ENCODE measurements at places on chromosomes 4 and X.

DNA sequence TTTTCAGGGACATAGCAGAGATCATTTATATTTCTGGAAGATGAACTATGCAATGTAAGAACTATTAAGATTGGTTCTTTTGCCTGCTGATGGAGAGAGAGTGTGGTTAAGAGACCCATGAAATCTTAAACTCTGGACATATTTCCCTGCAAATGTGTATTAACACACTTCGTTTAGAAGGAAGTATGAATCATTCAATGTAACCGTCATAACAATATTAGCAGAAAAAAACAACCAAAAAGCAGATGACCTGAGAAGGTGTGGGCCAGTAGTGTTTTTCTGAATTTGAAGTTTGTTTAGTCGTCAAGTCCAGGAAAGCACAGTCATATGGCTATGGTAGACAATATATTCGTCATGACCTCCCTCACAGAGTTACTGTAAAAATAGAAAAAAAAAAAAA, 2.5 kb upstream of the TMPRSS11D start:
- DNase-seq = no peak

DNA sequence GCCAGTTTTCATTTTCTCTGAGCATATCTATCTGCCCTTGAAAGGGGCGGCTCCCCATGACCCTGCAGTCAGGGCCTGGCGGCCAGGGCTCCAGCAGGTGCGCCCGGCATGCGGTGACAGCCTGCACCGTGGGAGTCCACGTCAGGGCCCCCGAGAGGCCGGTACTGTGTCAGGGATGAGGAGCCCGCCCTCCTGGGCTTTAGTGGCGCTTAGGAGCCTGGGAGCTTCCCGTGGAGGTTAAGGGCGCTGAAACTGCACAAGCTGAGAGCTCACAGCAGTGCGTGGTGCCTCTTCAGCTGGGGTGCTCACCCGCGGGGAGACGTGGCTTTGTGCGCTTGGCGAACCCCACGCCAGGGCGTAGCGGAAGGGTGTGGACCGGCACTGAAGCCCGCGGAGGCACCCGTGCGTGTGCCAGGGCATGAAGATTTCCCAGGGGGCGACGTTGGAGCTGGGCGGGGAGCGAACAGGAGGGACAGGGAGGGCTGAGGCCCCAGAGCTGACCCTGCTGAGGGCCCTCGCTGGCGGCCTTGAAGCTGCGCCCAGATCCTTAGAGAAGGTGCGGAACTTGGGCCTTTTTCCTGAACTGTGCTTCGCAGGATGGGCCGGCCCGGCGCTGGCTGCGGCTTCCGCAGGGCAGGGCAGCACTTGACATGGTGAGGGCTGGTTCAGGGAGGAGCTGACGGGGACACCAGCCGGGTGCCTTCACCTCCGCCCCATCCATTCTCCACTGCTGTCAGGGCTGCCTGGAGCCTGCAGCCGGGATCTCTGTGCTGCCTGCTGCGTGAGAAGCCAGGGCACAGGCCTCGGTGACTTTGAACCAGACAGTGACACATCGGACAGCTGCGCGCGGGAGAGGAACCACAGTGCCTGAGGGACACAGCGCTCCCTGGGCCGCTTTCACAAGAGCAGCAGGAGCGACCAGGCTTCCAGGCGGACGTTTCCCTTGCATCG, 32.9 kb downstream of the HTT-AS start:
- peak; percentile 17 for DNase-seq

DNA sequence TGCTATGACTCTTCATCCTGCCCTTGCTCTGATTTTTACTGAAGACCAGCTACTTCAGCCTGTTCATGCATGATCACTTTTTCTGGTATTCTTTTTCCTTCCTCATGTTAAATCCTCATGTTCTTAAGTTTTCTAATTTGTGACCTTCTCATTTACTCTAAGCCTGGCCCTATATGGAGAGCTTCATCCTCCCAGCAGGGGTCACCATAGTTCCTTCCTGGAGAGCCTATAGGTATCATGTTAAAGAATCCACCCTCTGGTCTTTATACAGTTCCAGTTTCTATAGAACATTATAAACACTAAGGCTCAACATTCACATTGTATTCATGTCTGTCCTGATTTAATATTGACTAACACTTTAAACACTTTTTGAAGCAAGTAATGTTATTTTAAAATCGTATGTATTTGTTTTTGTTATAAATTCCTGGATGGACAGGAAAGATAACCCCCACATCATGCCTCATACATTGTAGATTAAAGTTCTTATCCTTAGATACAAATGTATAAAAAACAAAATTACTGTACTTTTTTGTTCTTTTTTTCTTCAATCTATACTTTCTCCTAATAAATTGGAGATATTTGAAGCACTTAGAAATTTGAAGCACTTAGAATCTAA, 53.8 kb upstream of the OTUD4 start:
- no peak for DNase-seq

GRCh38 chr4:148793221-148793620, 351.0 kb upstream of the NR3C2 start:
- DNase-seq = no peak

- DNase-seq = no peak
These were observed 89.2 kb upstream of the SH3RF1 start for GRCh38 chr4:169359961-169360360.

DNA sequence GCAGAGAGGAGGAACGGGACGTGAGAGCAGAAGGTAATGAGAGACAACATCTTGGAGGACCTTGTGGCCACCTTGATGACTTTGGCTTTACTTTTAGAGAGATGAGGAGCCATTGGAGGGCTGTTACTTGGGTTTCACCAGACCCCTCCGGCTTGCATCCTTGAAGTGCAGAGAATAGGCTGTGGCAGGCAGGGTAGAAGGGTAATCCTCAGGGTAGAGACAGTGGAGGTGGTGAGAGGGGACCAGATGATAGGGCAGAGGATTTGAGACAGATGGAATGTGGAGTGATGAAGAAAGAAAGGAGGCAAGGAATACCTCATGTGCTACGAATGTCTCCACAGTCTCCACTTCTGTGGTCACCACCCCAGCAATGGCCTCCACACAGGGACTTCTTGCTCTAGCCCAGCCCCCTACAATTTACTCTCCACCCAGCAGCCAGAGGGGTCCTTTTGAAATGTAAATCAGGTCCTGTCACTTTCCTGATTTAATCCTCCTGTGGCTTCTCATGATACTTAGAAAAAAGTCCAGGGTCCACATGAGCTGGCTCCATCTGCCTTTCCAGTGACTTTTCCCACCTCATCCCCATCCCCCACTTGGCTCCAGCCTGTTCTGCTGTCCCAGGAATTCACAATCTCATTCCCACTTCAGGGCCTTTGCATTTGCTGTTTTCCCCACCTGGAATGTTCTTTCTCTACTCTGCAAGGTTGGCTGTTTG, 115.0 kb downstream of the PJA1 start:
- DNase-seq = no peak

DNA sequence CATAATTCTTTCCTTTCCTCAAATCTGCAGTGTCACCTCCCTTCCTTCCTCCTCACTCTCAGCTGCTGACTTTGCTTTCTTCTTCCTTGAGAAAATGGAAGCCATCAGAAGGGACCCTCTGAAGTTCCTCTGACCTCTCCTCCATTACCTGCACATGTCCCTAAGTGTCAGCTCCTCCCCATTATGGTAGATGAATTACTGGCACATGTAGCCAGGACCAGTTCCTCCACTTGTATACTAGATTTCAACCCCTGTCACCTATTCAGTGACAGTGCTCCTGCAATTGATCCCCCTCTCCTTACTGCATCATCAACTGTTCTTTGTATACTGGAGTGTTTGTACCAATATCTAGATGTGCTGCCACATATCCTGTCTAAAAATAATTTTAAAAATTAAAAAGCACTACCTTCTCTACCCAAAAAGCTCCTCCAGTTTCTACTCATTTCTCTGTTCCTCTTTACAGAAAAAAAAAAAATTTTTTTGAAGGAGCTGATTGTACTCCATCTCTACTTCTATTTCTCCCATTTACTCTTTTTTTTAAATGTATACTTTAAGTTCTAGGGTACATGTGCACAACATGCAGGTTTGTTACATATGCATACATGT, 78.6 kb downstream of the CLCN5 start:
- DNase-seq = no peak

GRCh38 chr4:6755088-6755753, 27.3 kb upstream of the KIAA0232 start:
- DNase-seq = no peak
